ENCODE measurements at places on chromosomes 1 and 21.

DNA sequence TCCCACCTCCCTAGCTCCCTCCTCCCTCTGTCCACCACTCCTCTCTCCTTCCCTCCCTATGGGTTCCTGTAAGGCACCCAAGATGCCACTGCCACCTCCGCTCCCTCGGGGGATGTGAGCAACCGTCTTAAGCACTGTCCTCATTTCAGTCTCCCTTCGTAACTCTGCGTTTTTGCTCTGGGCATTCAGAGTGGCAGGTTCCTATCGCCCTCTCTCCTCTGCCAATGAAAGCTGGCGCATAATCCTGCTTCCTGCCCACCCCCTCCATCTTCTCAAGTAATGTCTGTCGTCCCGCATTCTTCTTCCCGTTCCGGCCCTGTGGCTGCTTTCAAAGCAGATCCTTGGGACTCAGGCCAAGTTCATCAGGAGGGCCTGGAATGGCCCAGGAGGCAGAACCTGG lies 253.9 kb upstream of the TMEM51 start:
- DNase-seq = no peak

DNA sequence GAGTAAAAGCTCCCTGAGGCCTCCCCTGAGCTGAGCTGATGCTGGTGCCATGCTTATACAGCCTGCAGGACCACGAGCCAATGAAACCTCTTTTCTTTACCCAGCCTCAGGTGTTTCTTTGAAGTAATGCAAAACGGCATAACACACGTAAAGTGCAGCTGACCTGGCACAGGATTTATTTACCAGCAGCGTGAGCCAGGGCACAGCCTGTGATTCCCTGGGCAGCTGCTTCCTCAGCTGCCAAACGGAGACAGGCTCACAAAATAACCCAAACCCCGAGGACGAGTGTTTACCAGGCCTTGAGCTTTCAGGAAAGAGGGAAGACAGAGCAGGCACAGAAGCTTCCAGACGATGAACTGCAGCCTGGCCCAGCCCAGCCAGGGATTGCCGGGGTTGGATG lies 120.6 kb upstream of the ARHGEF16 start:
- DNase-seq = no peak

GRCh38 chr1:7608628-7609305 lies 162.3 kb upstream of the VAMP3 start:
- DNase-seq = no peak

GRCh38 chr21:42540396-42540795 lies 26.7 kb downstream of the SLC37A1 start:
- no peak for DNase-seq

DNA sequence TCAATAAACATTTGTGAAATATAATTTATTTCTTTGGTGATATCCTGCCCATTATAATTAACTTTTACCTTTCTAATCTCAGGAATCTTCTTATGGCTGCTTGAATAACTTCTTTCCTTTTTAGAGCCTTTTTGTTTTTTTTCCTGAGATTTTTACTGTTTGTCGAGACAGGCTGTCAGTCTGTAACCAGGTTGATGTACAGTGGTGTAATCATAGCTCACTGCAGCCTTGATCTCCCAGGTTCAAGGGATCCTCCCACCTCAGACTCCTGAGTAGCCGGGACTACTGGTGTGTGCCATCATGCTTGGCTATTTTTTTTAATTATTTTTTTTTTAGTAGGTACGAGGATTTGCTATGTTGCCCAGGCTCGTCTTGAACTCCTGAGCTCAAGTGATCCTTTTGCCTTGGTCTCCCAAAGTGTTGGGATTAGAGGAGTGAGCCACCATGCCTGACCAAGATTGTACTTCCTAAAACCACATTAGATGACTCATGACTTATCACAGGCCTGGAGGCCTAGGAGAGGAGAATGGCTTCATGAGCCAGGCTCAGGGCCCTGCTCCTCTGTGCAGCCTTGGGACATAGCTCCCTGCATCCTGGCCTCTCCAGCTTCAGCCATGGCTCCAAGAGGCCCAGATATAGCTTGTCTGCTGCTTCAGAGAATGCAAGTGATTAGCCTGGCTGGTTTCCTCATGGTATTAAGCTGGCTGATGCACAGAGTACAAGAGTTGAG lies 48.6 kb downstream of the CTH start:
- peak; percentile 46 for DNase-seq

- DNase-seq = no peak
Measured at GRCh38 chr1:246092136-246092535, 414.9 kb downstream of the SMYD3 start.

DNA sequence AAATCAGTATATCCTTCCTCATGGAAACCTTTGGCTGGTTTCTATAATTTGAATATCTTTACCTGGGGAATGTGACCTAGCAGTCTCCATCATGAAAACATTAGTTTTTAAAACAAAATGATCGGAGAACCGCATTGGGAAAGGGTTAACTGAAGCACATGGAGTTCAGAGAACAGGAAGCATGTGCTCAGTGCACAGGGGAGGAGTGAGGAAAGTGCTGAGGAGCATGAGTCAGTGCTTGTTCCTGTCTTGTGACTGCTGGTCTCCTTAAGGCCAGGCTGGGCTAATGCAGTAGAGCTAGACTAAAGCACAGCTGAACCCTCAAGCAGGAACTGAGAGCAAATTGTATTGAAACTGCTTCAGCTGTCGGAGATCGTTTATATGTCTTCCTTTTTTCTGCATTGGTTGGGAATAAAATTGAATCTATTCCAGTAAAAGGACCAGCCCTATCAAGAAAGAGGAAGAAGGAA lies 5.8 kb downstream of the IFI16 start:
- DNase-seq = peak; percentile 93

GRCh38 chr1:3733883-3734589 lies 18.2 kb upstream of the CCDC27 start:
- no peak for DNase-seq

DNA sequence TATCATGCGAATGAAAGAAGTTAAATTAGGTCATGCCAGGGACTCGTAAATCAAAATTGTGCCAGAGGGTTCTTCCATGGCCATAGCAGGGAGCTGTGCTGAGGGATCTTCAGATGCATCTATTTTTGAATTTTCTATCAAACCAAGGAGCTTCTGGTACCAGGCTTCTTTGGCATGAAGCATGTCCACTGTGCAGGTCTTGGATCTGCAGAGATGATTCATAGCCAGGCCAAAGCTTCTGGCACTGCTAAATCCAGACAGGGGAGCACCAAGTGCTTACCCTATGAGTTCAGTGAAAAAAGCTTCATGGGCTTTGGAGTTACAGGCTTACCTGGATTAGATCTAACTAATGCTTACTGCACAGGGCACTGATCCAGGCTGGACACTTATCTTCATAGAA lies 154.2 kb upstream of the DAB1 start:
- DNase-seq = no peak

DNA sequence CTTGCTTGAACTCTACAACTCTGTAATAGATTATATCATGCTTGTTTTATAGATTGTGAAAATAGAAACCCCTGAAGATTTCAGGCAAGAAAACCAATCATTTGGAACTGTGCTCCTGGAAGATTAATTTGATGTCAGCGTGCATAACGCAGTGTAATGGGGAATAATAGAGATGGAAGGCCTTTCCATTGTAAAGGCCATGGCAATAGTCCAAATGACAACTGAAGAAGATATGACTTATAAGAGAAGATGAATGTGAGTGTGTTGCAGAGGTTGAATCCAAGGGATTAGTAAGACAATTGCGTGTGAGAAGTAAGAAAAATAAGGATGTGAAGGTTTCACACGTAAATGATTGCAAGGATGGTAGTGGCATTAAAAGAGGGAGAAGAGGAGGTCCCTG lies 285.0 kb downstream of the DUSP10 start:
- DNase-seq = no peak

DNA sequence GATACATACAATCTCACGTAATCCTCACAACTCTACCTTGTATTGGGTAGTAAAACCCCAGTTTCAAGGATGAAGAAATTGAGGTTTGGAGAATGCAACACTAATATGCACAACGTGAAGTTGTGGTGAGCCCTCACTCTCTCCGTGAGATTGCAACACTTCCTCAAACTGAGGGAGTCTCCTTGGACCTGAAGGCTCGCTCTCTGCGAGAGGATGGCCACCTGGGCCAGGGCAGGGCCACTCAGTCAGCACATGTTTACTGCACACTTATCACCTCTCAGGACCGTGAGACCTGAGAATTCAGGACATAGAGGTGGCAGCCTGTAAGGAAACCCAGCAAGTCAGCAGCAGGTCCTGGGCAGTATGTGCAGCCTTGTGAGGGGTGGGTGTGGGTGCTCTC lies 8.7 kb downstream of the SH3BP5L start:
- DNase-seq = peak; percentile 22

DNA sequence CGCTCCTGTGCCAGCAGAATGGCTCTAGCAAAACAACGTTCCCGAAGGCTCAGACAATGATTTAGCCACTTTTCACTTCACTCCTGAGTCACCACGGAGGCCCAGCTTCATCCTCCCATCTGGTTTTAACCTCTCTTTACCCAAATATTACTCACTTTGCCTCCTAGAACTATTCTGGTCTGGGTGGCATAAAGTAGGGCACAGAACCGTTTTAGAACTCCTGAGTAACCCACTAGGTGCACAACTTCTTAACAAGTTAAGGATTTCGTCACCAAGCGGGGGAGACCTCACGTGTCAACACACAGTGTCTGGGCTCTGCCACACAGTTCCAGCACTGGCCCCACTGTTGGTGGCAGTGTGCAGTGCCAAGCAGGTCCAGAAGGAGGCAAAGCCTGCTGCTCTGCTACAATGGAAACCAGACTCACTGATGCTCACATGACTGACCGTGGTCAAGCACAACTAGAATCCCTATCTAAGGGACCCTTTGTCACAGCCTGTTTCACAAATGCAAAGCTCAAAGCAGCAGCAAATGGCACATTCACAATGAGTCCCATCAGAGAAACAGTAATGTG lies 121.7 kb downstream of the SIPA1L2 start:
- DNase-seq = no peak

GRCh38 chr21:18006691-18007090 lies 187.5 kb upstream of the C21orf91 start:
- no peak for DNase-seq

DNA sequence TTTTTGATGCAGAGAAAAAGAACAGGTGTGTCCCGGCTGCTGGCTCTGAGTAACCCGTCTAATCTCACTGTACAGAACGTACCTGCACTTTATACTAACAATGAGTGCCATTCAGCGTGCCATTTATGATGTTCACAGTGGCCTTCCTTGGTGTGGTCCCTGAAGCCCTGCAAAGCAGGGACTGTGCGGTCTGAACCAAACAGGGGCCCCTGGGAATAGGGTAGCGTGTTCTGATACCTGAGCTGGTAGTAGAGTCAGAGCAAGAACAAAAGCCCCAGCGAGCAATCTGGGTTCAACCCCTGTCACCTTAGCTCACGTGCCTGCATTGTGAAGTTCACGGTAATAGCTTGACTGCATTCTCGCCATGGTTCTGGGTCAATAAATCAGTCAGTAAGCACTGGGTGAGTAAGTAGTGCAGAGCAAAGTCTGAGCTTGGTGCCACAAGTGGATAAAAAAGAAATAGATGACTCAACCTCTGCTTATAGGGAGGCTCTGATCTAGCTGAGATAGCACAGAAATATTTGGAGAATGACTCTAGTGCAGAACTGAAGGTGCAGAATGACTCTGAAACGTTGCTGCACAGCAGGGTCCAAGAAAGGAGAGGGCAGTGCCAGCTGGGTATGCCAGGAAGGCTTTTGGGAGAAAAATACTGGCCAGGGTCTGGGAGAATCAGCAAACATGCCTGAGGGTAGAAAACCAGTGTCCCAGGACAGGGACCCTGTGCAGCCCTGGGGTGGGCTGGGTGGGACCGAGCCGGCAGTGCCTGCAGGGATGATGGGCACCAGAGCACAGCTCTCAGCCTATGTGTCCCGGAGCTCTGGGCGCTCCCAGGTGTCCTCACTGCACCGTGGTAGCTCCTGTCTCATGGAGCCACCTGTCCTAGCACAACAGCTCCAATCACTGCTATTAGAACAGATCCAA lies 125.9 kb downstream of the RHOU start:
- DNase-seq = peak; percentile 63

DNA sequence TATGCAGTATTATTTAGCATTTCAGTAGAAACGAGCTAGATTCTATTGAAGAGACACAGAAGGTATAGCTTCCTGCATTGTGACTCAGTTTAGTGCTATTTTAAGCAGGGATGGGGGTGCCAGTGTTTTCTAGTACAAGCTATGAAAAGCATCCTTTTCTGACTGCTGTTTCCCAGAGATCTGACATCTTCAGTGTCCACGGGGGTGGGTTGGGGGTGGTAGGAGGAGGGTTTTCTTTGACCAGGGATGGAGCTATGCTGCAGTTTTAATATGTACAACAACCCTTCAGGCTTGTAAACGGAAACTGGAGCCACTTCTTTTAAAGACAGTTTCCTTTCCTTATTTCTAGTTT lies 2.7 kb upstream of the NEGR1 start:
- DNase-seq = no peak

DNA sequence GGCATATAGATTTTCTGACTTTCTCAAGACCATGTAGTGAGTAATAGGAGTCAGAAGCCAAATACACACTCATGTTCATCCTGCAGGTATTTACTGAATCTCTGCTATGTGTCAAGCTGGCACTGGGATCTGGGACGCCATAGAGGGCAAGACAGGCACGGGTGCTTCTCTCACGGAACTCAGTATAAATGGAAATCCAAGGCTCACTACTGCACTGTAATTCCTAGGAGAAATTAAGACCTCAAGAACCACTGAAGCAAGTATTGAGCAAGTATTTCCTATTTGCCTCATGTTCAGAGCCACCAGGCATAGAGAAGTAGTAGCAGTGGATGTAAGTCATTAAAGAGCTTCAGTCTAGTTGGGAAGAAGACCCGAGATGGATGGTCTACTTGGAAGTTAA lies 38.9 kb downstream of the EIF2D start:
- DNase-seq = no peak

DNA sequence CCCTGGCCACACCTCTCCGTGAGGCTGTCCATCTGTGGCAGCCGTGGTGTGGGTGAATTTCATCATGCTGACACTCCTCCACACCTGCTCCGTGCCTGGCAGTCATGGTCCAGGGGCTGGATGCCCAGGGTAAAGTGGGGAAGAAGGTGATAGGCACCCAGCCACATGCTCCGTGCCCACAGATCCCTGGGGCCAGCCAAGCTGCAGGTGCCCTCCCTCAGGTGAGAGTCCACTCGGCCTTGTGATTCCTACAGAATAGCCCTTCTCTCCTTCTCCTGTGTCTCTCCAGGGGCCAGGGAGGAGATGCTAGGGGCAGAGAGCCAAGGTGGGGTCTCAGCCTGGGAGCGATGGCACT lies 16.8 kb upstream of the POFUT2 start:
- no peak for DNase-seq

DNA sequence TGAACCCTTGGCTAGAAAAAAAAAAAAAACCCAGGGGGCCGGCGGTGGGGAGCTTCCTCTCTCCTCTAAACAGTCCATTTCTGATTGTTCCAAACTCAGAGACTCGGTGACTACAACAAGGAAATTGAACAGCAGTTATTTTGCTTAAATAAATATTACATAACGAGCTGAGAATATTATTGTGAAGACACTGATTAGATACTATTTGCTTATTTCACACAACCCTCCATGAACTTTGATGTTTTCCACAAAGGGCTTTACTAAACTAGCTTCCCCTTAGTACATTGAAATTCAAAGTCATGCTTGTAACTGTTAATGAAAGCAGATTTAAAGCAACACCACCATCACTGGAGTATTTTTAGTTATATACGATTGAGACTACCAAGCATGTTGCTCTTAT lies at the start of gene CFHR5:
TSS of gene CFHR5 (plus strand) at position 279 of the 400 bp plus-strand sequence. CDS start at position 388, 109 bp downstream.
- DNase-seq = no peak

Measured in cardiac muscle cell (in vitro differentiated cells and primary cell).